T-cell (primary cell): ENCODE measurements at places on chromosomes 3 and 15. TPM values are rescaled to one million over a fixed set of nuclear protein-coding genes. Genes with fewer than 3 reads are reported as not detected.

Gene NR2E3
- not detected for total RNA-seq

Gene GATA2
- total RNA-seq, result 3.5 TPM

Gene SLC27A2
- total RNA-seq, result 0.56 TPM

Gene SLC28A2
- not detected for total RNA-seq

DNA sequence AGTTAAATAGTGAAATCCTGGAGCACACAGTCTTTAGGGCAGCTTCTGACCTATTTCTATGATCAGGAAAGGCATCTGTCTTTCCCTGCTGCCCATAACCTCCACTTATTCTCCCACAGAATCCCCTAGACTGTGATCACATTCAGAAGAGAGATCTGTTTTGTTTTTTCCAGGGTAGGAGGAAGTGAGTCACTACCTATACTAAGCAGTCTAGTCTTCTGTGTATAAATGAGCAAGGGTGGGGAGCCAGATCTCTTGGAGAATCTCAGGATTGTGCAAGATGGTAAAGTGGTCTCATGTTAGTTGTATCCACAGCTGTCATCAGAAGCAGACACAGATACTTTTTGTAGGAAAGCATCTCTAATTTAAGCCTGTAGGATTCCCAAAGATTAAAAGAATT lies 11.8 kb upstream of the FBXO22 start:
- no peaks in the 10 kb centered on the region for H3K4me1 ChIP-seq
- H3K4me3 ChIP-seq, result no peak overlapping the region
- no peak overlapping the region for H3K27ac ChIP-seq
- DNase-seq, result no peak

GRCh38 chr3:72492240-72492639 lies 356.0 kb downstream of the SHQ1 start:
- no peaks in the 10 kb centered on the region for H3K27me3 ChIP-seq
- H3K4me1 ChIP-seq, result no peaks in the 10 kb centered on the region
- no peaks in the 10 kb centered on the region for H3K36me3 ChIP-seq
- no peak overlapping the region for H3K27ac ChIP-seq
- no peak for DNase-seq
- no peak overlapping the region for H3K4me3 ChIP-seq

- peaks cover 9% of the 10 kb centered on the region for H3K36me3 ChIP-seq
- H3K4me3 ChIP-seq, result peak overlapping the region; percentile 83
- peak overlapping the region; percentile 21 for H3K27ac ChIP-seq
- no peak for DNase-seq
- peaks cover 77% of the 10 kb centered on the region for H3K4me1 ChIP-seq
Observed at GRCh38 chr15:70096215-70097062, 1.3 kb downstream of the TLE3 start.

DNA sequence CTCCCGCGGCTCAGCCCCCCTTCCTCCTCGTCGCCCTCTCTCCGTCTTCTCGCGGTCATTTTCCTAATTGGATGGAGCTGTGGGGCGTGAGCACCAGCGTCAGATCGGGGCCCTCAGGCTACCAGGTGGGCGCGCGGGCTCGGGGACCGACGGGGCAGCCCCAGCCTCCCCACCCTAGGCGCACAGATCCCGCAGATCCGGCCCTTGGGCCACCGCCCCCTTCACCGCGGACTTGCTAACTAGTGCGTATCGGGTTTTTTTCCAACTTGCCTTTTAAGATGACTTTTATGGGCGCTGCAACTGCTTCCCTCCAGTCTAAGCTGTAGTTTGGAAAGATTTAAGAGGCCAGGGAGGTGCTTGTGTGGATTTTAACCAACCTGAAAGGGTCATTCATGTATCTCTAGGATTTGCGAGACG lies 1.3 kb downstream of the ZNF710 start:
- peak overlapping the region; percentile 62 for H3K4me3 ChIP-seq
- H3K4me1 ChIP-seq, result peaks cover 55% of the 10 kb centered on the region
- peak; percentile 25 for DNase-seq
- H3K36me3 ChIP-seq, result no peaks in the 10 kb centered on the region

- no peak overlapping the region for H3K27ac ChIP-seq
- no peaks in the 10 kb centered on the region for H3K36me3 ChIP-seq
- DNase-seq, result no peak
- H3K4me1 ChIP-seq, result no peaks in the 10 kb centered on the region
- H3K27me3 ChIP-seq, result no peaks in the 10 kb centered on the region
Observed at GRCh38 chr3:65039754-65040210, 352.0 kb upstream of the ADAMTS9 start.

DNA sequence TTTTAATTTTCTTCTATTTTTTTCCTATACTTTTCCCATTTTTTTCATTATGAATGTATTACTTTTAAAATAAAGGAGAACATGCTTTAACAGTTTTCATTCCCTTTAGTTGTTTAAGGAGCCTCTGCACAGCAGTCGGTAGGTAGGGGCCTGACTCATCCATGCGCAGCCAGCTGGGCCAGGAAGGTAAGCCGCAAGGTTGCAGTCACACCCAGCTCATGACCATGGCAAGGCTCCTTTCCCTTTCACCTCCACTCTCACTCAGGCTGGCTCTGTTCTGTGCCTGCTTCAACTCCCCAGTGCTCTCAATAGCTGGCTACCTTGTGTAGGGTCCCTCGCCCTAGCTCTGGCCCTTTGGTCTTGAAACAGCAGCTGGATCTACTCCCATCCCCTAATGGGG lies 17.4 kb upstream of the ANKRD34C start:
- H3K4me1 ChIP-seq, result no peaks in the 10 kb centered on the region
- DNase-seq, result no peak
- no peaks in the 10 kb centered on the region for H3K27me3 ChIP-seq
- H3K4me3 ChIP-seq, result no peak overlapping the region
- no peaks in the 10 kb centered on the region for H3K36me3 ChIP-seq
- no peak overlapping the region for H3K27ac ChIP-seq

DNA sequence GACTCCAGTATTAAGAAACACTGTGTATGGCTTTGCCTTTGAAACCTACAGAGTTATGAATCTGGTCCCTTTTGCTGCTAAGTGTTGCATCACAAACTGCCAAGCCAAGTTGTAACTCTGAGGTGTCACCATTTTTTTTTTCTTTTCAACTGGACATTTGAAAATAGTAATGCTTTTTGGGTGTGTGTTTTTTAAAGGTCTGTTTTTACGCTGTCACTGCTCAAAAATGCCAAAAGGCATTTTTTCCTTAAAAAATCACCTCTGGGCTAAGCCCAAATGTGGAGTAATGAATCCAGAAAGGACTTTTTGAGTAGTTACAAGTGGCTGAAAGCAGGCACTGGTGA lies 9.5 kb downstream of the SMAD3 start:
- H3K27ac ChIP-seq, result no peak overlapping the region
- H3K4me3 ChIP-seq, result no peak overlapping the region
- no peaks in the 10 kb centered on the region for H3K36me3 ChIP-seq
- H3K4me1 ChIP-seq, result peaks cover 25% of the 10 kb centered on the region
- no peak for DNase-seq

DNA sequence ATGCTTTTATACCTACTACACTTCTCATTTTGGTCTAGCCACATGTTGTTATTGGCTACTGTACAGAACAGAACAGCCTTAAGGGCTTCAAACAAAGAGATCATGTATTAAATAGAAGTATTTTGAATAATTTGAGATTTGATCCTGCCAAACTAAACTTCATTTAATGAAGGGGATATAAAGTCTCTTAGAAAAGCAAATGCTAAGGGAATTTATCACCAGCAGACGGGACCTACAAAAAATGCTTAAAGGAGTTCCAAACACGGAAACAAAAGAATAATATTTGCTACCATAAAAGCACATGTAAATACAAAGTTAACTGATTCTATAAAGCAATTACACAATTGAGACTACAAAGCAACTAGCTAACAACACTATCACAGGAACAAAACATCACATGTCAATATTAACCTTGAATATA lies 23.6 kb upstream of the FMN1 start:
- no peaks in the 10 kb centered on the region for H3K27me3 ChIP-seq
- H3K36me3 ChIP-seq, result no peaks in the 10 kb centered on the region
- H3K4me3 ChIP-seq, result no peak overlapping the region
- H3K4me1 ChIP-seq, result no peaks in the 10 kb centered on the region

DNA sequence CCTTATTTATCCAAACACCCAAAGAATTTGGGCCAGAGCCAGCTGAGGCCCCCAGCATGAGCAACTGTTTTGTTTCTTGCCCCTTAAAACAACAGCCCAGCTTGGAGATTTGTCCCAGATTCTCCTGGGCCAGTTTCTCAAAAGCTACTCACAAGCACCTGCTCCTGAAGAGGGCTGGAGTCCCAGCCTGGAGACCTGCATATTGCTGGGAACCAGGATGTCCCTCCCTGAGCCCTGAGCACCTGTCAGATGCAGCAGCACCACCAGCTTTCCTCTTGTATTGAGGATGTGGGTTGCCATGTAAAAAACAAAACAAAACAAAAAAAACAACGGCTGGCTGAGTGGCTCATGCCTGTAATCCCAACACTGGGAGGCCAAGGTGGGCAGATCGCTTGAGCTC lies 7.0 kb upstream of the RFT1 start:
- H3K36me3 ChIP-seq, result no peaks in the 10 kb centered on the region
- H3K27ac ChIP-seq, result no peak overlapping the region
- H3K4me1 ChIP-seq, result no peaks in the 10 kb centered on the region
- no peaks in the 10 kb centered on the region for H3K27me3 ChIP-seq

DNA sequence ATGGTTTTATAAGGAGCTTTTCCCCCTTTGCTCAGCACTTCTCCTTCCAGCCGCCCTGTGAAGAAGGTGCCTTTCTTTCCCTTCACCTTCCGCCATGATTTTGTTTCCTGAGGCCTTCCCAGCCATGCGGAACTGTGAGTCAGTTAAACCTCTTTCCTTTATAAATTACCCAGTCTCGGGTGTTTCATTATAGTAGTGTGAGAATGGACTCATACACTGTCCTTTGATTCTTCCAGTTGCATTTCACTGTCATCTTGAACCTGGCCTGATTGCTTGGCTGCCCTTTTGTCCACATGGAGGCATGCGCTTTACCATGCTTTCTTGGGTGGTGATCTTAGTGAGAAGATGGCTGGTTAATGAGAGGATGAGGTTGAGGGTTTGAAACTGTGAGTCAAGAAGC lies 23.2 kb downstream of the USP13 start:
- H3K27me3 ChIP-seq, result no peaks in the 10 kb centered on the region
- H3K27ac ChIP-seq, result no peak overlapping the region
- no peaks in the 10 kb centered on the region for H3K36me3 ChIP-seq
- H3K4me3 ChIP-seq, result no peak overlapping the region

DNA sequence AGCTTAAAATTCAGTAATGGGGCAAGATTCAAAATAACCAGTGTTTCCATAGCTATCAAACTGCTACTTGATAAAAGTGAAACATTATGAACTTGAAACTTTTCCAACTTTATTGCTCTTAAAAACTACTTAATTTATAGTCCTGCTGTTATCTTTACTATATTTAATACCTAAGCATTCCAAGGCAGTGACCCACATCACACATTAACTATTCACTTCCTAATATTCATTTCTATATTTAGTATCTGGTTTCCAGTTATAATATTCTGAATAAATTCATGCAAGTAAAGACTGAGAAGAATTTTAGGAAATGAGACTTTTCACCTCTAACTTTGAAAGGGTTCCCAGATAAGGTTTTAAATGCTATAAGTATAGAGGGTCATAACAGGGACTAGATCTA lies 64.9 kb downstream of the UACA start:
- H3K36me3 ChIP-seq, result no peaks in the 10 kb centered on the region
- H3K27me3 ChIP-seq, result no peaks in the 10 kb centered on the region
- H3K4me3 ChIP-seq, result no peak overlapping the region
- no peak overlapping the region for H3K27ac ChIP-seq
- H3K4me1 ChIP-seq, result no peaks in the 10 kb centered on the region

DNA sequence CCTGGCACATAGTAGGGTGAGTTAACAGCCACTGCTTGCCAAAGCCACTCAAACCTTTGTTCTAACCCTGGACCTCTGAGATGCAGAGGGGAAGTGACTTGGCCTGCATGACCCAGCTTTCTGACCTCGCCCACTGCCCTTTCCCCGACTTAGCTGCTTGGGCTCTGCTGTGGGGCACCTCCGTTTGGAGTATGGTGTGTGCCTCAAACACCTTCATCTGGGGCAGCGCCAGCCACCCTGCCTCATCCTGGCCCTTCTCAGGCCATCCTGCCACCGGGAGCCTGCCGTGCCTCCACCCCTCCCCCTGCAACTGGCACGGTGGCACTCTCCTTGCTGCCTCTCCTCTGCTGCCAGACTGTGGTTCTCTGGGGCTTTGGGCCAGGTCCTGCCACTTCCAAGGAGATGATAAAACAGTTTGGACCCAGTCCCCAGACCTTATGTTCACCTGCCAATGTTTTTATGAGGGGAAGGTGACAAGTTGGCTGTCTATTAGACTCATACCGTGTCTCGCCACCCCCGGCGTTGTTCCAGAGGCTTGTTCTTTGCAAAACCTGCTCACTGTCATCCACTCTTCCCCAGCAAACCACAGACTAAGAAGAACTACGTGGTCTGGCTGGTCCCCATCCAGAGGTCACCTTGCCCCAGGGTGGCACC lies 32.2 kb downstream of the SLC6A6 start:
- no peaks in the 10 kb centered on the region for H3K36me3 ChIP-seq
- no peak overlapping the region for H3K4me3 ChIP-seq
